ENCODE measurements at places on chromosomes 12 and 14. TPM values are rescaled to one million over a fixed set of nuclear protein-coding genes. Genes with fewer than 3 reads are reported as not detected.

The IL31 gene
- not detected for total RNA-seq

The IGF1 gene
- not detected for total RNA-seq

The IFT81 gene
- 12.4 TPM for total RNA-seq

The DDIT3 gene
- 17.3 TPM for total RNA-seq

The ACRBP gene
- total RNA-seq: 6.1 TPM

The PIK3C2G gene
- 1.4 TPM for total RNA-seq

The CGRRF1 gene
- 11.3 TPM for total RNA-seq

The SPRYD4 gene
- total RNA-seq: 3.2 TPM

The DIO2 gene
- 35.0 TPM for total RNA-seq

The HOXC4 gene
- total RNA-seq: 3.8 TPM

The NDUFA9 gene
- total RNA-seq: 192 TPM

DNA sequence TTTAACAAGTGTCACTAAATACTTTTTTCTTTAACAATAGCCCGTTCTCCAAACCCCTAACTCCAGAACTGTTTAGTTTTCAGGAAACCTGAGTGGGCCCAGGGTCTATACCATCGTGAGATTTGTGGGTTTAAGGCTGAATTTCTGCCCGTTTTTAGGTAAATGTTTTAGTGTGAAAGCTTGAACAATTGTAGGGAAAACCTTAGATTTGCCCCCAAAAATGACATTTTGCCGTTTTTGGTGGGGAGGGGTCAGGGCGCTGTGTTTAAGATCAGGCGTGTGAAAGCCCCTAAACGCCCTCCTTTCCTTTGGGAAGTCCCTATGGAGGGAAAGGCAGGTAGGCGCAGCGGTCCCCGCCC is 320 bp upstream of the PRPF39 start:
- no peak for DNase-seq

GRCh38 chr14:52110441-52111086 is 41.7 kb upstream of the NID2 start:
- DNase-seq: no peak

DNA sequence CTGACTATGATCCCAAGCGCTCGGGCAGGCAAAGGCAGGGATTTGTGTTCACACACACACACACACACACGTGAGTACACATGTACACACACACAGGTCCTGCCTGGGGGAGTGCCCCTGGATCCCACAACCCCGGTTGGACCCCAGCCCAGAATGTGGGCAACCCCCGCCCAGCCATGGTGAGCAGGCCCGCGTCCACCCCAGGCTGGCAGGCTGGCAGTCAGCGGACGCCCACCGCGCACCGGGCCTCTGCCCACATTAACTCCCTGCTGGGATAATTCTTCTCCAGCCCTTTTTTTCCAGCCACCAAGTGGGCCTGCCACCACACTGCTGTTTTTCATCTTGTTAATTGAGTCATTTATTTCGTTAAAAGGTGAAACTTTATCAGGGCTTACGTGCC is 256.2 kb downstream of the BCL11B start:
- no peak for DNase-seq

DNA sequence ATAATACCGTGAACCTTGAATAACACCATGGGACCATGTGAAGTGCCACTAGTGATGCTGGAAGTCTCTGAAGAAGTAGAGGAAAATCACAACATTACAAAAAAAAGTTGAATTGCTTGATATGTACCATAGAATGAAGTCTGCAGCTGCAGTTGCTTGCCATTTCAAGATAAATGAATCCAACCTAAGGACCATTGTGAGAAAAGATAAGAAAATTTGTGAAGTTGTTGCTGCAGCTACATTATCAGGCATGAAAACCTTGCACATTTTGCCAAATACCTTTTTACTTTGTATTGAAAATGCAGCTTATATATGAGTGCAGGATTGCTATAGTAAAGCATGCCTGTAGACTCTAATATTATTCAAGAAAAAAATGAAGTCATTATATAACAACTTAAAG is 126.5 kb downstream of the NUBPL start:
- no peak for DNase-seq

DNA sequence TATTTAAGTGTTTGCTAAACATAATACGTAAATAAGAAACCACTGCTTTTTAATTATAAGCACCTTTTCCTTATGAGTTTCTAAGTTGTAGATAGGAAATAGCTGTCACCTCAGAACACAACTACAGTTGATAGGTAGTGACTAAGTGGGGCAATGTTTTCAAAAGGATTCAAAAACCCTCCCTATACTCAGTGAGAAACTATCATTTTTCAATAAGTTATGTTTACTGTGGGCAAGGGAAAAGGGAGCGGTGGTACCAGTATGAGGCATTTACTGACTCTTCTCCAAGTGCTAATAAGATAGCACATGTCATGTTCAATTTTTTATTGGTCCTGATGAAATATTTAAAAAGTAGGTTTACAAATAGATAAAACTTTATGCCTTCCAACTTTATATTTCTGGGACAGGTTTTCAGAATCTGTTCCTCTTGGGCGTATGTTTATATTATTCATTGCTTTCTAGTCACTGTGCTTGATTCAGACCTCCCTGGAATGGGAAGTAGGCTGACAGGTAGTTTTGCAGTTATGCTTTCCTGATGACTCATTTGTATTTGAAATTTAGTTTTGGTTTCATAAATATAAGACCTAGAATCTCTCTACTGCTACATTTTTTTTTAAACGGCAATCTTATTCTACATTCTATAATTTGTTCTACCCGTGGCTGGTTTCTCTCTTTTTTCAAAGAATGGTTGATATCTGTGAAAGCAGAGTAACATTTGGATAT is 153.1 kb downstream of the TMEM117 start:
- no peak for DNase-seq

DNA sequence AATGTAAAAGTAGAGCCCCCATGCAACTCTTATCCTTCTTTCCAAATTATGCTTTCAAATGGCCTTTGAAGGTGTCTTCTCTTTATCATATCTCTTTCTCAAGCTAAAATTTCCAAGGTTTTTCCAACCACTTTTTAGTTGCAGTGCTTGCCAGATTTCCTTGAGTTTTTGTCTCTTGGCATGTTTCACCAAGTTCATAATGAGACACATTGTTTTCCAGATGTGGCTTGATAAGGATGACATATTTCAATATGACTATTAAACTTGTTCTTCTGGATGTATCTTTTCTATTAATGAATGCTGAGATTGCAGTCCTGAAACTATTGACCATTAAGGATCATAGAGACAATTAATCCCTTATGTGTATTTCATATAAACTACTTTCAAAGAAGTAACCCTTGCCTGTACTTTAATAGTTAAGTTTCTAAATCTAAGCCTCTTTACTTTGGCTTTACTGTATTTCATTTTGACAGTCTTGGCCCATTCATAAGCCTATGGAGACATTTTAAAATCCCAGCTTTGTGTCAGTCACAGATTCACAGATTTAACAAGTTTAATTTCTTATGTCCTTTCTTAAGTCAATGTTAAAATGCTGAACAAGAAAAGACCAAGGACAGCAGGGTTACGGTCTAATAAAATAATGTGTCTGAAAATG is 151.5 kb downstream of the LRFN5 start:
- no peak for DNase-seq

GRCh38 chr14:90556012-90556477 is 159.2 kb downstream of the CALM1 start:
- no peak for DNase-seq

DNA sequence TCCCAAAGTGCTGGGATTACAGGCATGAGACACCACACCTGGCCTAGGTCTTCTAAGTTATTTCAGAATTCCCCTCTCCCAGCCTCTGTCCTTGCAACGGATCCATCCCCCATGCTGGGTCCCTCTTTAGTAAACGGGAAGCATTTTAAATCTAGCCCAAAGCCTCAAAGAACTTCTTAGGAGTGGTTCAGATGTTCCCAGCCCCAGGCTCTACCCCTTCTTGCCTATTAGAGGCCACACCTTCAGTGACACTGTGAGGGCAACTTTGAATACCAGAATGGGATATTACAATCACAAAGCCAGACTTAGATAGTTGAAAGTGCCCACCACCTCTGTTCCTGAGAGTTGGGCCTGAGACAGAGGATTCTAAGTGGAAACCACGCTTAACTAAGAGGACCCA is 18.1 kb upstream of the SPPL3 start:
- DNase-seq: no peak

GRCh38 chr12:66236969-66237368 is 48.0 kb downstream of the IRAK3 start:
- no peak for DNase-seq

DNA sequence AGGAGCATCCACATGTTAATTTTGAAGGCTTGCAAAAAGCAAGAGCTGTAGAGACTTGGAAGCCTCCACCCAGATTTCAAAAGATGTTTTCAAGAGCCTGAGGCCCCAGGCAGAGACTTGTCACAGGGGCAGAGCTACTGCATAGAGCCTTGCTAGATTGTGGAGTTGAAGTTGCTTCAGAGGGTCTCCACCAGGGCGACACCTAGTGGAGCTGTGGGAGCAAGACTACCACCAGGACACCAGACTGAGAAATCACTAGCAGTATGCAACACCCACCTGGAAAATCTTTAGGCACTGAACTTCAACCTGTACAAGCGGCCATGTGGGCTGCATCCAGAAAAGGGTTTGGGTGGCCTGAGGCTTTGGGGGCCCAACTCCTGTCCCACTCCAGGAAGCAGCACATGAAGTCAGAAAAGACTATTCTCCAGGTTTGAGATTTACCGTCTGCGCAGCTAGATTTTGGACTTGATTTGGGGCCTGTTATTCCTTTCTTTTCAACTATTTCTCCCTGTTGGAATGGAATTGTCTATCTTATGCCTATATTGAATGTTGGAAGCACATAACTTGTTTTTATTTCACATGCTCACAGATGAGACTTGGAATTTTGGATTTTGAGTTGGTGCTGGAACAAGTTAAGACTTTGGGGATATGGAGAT is 508.6 kb downstream of the FLRT2 start:
- DNase-seq: no peak

DNA sequence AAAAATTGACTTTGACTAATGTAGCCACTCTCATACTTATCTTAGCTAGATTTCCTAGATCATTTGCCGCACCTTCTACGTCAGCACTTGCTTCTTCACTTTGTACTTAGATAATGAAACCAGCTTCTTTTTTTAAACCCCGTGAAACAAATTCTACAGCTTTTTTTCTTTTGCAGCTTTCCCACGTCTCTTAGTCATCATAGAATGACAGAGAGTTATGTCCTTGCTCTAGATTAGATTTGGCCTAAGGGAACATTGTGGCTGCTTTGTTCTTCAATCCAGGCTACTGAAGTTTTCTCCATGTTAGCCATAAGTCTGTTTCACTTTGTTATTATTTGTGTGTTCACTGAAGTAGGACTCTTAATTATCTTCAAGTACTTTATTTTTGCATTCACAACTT is 94.9 kb downstream of the SLCO1A2 start:
- no peak for DNase-seq

- peak; percentile 88 for DNase-seq
Observed at GRCh38 chr12:53696285-53696654, 20.4 kb upstream of the ATP5MC2 start.

DNA sequence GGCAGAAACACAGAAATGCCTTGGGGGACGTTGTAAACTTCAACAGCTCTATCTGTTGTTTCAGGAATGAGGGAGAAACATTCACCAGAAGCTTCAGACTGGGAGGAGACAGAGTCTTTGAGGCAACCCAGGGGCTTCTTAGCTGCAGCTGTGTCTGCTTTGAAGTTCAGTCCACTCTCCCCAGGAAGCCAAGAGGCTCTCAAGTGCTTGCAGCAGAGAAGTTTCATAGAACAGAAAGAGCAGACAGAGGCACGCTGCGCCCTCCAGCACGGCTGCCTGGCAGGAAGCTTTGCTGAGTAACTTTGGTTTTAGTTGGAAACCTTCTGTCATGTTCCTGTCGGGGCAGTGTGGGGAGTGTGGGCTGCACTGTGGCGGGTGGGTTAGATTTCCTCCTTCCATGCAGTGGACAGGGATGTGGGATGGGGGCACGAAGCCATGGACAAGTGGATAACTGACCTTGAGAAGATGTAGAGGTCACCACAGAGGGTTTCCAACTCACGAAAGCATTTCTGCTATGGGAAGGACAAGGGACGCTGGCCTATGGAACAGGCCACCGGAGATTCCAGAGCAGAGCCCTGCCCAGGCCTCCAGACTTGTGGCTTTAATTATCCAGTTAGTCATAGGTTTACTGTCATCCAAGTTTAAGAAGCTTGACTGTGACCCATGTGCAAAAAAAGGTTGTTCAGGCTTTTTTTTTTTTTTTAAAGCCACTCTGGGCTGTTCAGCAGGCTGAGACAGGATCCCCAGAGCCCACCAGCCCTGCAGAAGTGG is 107.7 kb downstream of the ARF6 start:
- no peak for DNase-seq

DNA sequence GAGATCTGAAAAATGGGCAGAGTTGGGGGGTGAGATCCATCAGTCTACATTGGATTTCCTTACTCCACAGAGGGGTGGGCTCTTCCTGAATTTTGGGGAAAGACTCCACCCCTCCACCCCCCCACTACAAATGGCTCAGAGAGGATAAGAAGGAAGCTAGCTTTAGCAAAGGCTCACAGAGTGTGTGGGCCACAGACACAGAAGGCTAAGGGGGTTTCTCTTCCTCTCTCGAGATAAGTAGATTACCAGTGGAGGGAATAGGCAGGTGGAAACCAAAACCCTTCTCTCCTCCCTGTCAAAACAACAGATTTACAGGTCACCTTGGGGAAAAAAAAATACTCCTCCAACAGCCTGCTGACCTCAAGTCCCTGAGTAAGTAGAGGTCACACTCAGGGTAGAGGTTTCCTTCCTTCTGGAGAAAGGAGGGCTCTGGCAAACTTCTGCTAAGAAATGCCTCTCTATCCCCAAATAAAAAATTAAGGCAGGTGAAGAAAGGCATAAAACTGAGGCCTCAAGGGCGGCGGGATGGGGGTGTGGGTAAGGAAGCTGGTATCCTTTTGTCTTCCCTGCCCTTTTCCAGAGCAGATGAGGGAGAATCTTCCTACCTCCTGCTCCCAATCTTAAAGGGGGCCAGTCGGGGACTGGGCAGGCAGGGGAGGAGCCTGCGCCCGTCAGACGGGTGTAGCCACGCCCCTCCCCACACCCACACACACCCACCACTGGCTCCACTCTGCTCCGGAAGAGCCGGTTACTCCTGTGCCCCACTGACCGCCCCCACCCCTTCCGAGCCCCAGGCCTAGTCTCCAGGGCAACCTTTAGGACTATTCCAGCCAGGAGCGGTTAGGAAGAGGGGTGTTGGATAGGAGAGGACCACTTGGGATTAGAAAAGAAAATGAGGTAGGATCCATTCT is 1.9 kb upstream of the BAZ2A start:
- peak; percentile 77 for DNase-seq

- no peak for DNase-seq
Observed at GRCh38 chr14:63551332-63551731, 8.2 kb upstream of the PPP2R5E start.

- DNase-seq: no peak
Observed at GRCh38 chr12:52611080-52611468, 7.3 kb downstream of the KRT73 start.

- no peak for DNase-seq
Observed at GRCh38 chr12:118603610-118604361, 227.4 kb downstream of the SUDS3 start.
